ENCODE measurements at places on chromosomes 1 and 21.

GRCh38 chr1:230066031-230066430 lies 1.0 kb upstream of the GALNT2 start:
- DNase-seq = no peak

DNA sequence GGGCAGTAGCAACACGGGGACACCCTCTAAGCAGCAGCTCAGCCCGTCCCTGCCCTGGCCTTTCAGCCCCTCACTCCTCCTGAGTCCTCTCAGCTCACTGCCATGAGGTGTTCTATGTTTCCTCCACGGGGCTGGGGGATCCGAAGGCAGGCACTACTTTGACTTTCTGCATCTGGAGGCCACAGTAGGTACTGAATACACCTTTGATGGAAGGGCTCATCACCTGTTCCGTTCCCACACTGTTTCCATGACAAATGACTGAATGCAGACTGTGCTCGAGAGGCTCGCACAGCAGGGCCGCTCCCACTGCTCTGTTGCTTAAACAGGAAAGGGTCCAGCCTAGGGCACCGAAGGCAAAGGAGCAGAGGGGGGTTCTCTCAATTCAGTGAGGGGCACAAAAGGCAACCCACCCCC lies 77.6 kb upstream of the DNAH14 start:
- no peak for DNase-seq

DNA sequence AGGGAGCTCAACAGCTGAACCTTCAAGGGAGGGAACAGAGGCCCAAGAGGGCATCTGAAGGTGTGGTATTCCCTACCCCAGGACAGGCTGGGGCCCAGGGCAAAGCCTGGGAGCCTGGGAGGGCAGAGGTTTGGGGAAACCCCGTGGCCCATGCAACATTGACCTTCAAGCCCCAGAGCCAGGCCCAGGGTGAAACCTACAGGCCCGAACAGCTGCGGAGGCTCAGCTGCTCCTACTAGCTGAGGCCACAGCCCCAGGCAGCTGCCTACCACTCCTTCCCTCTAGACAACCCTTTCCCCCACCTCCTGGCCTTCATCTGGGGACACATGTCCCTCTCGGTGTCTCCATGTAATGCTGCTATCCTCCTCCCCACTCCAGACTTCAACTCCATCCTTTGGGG lies 3.2 kb downstream of the LAD1 start:
- no peak for DNase-seq

DNA sequence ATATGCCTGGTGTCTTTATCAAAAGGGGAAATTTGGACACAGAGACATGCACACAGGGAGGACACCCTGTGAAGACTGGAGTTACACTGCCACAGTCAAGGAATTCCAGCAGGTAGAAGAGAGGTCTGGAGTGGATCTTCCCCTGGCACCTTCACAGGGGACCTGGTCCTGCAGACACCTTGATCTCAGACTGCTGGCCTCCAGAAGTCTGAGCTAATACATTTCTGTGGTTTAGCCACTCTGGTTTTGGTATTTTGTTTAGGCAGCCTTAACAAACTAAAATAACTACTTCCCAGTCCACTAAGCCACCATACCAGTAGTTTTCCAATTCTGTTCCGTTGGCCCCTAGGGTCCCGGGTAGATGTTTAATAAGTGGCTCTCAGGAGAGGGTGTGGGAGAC lies 164.7 kb downstream of the SETD4 start:
- DNase-seq = no peak

DNA sequence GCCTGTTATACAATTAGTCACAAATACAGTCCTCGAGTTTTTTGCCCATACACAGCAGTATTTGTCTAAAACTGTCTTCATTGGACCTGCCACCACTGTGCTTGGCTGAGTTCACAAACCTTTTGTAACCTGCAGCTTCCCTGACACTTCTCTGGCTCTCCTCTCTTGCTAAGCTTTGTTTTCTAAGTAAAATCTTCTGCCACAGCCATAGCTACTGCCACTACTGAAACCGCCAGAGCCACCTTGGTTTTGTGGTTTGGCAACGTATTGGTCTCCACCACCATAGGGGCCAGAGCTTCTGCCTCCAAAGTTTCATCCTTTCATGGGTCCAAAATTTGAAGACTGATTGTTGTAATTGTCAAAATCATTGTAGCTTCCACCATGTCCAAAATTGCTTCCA lies 668.2 kb upstream of the BRINP3 start:
- no peak for DNase-seq

GRCh38 chr1:162193221-162193620 lies 123.7 kb downstream of the NOS1AP start:
- no peak for DNase-seq

- DNase-seq = no peak
Measured at GRCh38 chr1:209203533-209203895, 380.0 kb upstream of the CAMK1G start.

DNA sequence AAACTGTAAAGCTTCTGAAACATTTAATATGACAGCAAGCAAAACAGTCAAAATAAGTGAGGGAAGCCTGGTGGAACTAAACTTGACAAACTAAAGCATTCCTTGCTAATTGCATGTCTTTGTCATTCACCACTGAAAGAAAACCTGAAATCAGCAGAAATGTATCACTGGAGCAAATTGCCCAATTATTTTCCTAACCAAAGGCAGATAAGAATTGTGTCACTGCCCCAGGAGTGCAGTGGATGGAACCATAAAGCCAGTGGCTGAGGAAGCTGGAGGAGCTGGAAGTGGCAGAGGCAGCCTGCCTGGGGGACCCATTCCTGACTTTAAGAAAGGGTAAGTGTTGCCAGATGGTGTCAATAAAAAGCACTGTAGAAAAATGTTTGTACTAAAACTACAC lies 2.7 kb upstream of the SLC30A10 start:
- DNase-seq = no peak

- DNase-seq = no peak
Measured at GRCh38 chr1:2030076-2030871, 11.1 kb downstream of the GABRD start.

All from activated CD8-positive, alpha-beta memory T cell treated with anti-CD3 and anti-CD28 coated beads, Interleukin-2, amount 50 U/mL, for 4 hours (primary cell).